ENCODE measurements at places on chromosomes 13 and 19.

DNA sequence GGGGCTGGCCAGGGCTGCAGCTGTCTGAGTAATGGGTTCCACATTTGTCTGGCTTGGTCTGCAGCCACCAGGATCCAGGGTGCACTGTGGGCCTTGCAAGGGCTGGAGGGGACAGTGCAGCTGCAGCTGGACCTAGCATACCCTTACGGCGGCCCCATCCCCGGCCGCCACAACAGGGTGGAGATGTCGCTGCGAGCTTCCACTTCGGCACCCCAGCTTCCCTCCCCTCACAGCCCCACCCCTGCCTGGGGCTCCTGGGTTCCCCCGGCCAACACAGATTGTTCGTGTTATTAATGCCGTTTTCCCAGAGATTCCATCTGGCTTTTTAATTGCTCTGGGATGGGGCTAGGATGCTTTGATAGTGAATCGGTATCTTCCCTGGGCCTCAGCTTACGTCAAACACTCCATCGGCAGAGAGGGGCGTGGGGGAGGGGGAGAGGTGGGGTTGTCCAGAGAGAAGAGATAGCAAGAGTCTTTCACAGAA lies 5.8 kb downstream of the CEBPA start:
- DNase-seq, result no peak

GRCh38 chr19:1417145-1417544 lies 9.8 kb downstream of the DAZAP1 start:
- no peak for DNase-seq

DNA sequence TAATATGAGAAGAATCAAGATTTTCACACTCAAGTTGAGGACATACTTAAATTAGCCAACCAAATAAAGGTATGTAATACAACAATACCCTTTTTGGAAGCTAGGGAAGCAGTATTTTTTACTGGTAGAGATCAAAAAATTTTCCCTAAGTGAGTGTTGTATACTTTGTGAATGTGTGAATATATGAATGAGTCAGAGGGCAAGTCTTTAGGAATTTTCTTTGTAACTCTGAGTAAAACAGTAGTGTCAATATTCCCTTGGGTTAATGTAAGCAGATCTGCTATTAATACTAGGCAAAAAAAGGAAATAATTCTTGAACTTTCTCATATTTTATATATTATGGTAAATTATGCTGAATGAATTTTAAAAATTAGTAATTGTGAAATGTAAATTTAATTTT lies 1161.8 kb upstream of the MIR17HG start:
- DNase-seq, result no peak

DNA sequence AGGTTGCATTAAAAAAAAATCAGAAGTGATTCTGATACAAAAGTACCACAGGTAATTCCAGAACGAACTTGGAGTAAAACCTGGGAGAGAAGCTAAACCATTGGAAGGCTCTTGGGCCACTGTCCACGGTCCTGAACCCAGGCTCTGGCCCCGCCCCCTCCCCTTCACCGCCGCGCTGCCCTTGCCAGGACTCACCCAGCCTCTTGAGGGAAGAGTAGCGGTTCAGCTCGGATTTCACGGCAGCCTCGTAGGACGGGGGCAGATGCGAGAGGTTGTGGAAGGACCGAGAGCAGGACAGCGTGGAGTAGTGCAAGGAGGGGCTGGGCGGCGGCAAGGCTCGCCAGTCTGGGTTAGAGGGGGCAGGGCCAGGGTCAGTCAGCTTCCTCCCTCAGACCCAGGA lies 5.7 kb downstream of the SHISA7 start:
- no peak for DNase-seq

DNA sequence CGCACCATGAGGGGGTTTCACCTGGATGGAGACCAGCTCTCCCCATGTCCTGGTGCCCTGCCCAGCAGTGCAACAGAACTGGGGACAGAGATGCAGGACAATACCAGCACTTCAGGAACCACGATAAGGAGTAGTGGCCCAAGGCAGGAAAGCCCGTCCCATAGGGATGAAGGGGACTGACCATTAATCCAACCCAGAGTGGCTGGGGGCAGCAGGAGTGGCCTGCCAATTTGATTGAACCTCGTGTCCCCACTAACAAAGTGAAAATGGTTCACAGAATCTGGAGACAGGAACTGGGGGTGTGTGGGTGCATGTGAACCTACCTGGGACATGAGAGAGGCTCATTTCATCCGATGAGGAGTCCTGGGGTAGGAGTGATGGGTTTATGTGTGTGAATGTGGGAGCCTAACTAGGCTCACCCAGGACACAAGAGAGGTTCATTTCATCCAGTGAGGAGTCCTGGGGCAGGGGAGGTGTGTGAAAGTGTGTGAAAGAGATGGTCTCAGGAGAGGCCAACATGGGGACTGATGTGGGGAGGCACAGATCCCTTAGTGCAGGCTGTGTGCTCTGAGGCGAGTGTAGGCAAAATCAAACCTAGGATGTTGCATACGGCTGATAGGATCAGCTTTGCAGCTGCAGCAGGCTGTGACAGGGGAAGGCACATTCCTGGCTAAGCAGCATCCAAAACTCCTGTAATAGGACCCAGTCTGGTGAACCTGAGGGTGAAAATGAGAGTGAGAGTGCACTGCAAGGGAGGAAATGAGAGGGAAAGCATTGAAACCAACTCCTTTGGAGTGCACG lies 98.2 kb downstream of the ZNF429 start:
- DNase-seq, result no peak

DNA sequence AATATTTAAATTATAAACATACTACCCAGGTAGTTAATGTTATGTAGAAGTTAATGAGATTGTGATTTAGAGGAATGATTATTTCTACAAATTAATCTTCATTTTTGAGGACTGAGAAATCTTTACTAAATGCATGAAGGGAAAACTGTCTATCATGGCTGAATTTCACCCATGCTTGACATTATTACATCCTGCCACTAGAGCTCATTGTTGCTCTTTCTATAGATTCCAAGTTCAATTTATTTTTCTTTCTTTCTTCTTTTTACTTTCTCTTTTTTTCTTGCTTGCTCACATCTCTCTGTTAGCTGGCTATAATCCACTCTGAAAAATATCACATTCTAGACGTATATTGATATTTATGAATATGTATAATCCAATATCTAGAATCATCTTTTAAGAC lies 505.0 kb upstream of the KLHL1 start:
- no peak for DNase-seq
